Activated T-cell treated with anti-CD3 and anti-CD28 coated beads, Interleukin-2, amount 50 U/mL, for 72 hours (primary cell): ENCODE measurements at places on chromosomes 2 and 18. TPM values are rescaled to one million over a fixed set of nuclear protein-coding genes. Genes with fewer than 3 reads are reported as not detected.

DNA sequence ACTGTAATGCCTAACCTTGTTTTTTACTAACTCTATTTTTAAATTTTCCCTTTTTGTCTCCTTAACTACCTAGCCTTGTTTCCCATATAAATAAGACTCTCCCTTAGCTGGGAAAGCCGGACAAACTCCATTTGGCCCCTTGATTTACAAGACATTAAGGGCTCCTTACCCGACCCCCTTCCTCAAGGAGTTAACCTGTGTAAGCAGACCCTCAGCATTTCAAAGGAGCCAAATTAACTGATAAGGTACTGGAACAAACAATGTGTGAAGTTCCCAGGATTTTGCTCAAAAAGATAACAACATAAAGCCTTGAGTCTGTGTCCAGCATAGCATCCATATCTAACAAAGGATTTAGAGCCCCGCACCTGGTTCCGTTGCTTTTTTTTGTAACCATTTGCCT lies 59.6 kb upstream of the C2orf15 start:
- DNase-seq: no peak

The TTR gene
- not detected for total RNA-seq

DNA sequence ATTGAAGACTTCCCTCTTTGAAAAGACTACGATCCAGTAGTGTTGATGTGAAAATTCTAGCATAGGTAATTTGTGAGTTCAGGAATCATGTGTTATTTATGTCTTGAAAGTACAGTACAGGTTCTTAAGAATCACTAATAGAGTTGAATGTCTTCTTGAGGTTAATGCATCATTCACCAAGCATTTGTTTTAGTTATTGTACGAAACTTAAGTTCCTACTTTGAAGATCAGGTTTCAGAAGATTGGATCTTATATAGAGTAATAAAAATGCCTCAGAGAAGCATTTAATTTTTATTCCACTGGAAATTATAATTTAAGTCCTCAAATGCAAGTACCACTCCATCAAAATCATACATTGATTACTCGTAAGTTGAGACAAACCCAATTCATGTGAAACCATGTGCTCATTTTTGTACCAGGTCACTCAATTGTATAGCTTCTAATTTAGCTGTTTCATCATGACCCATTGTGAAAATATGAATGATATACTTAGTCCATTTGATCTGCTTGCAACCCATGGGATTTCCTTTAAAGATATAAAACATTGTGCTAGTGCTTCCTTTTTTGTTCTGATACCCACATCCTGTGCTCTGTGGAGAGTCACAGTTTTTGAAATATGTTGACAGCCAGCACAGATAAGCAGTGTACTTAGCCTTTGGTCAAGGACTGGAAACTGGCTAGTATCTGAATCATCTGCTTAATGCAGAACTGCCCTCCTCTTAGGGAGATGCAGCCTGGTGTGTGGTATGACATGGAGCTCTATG lies 22.5 kb upstream of the RAB27B start:
- peak; percentile 3 for DNase-seq

DNA sequence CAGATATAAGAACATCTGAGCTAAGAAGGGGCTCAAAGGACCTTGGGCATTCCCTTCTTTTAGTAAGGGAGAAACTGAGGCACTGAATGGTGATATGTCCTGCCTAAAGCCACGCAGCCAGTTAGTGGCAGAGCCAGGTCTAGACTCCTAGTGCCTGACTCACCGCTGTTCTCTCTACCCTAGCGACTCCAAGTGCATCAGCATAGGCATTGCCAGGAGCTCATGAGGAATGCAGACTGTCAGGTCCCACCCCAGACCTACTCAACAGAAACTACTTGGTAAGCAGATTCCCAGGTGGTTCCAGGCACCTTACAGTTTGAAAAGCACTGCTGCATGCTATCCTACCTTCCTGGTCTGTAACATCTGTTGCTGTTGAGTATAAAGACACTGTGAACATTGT lies 158.9 kb downstream of the MSH2 start:
- DNase-seq: no peak
